Activated naive CD8-positive, alpha-beta T cell treated with anti-CD3 and anti-CD28 coated beads, Interleukin-2, amount 10 ng/mL, durations not matched to agents 7 days and 5 days (primary cell): ENCODE measurements at places on chromosomes 5 and 9. TPM values are rescaled to one million over a fixed set of nuclear protein-coding genes. Genes with fewer than 3 reads are reported as not detected.
A peak's percentile ranks its signal among the peaks of the same experiment; 100 is the strongest.

LCNL1 gene
- total RNA-seq: 0.48 TPM

SPATA31E1 gene
- total RNA-seq: not detected

ASTN2 gene
- 6.0 TPM for total RNA-seq

TMEM171 gene
- 0.31 TPM for total RNA-seq

SLC34A3 gene
- not detected for total RNA-seq

PRRT1B gene
- total RNA-seq: not detected

KIF24 gene
- total RNA-seq: 6.6 TPM

PFN3 gene
- not detected for total RNA-seq

GDA gene
- not detected for total RNA-seq

CCNJL gene
- total RNA-seq: not detected

ABHD17B gene
- 25.6 TPM for total RNA-seq

GRCh38 chr9:16275795-16276624 is 594.5 kb downstream of the BNC2 start:
- DNase-seq: no peak
- H3K27me3 ChIP-seq: no peaks in the 10 kb centered on the region
- no peak overlapping the region for H3K27ac ChIP-seq

DNA sequence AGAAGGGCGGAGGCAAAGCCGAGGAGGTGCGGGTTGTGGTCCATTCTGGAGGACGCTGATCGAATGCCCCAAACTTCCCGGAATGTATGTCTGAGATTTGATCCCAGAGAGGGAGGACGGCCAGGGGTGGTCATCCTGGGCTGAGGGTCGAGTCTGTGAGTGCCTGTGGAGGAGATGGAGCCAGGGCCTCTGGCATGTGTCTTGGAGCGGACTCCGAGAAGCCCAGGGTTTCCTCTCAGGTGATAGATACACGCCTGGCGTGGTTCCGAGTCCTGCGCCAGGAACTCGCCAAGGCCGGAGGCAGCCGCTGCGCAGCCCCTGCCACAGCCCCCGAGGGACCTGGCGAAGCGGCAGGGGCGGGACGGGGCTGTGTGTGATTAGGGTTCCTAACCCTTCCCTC is 363 bp downstream of the ZNF454 start:
- DNase-seq: no peak
- peaks cover 11% of the 10 kb centered on the region for H3K27me3 ChIP-seq
- no peak overlapping the region for H3K4me3 ChIP-seq
- H3K36me3 ChIP-seq: peaks cover 8% of the 10 kb centered on the region
- no peak overlapping the region for H3K27ac ChIP-seq

- no peaks in the 10 kb centered on the region for H3K4me1 ChIP-seq
- H3K36me3 ChIP-seq: no peaks in the 10 kb centered on the region
- no peak overlapping the region for H3K27ac ChIP-seq
- no peak for DNase-seq
Measured at GRCh38 chr9:13804532-13804931, 509.4 kb downstream of the NFIB start.

DNA sequence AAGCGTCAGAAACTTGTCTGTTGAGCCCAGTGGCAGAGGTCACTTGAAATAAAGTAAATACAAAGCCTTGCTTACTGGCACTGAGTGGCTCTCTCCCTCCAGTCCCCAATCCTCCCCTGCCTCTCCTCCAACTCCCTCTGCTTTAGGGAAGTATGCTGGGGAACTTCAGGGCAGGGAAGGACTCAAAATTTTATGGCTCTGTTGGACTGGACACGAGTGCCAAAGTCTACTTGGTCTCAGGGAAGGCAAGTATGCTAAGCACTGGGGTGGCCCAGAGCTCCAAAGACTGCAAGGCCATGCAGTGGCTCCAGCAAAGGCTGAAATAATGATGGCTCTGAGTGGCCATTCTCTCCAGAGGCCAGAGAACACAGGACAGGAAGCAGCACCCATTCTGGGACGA is 9.6 kb downstream of the PLGRKT start:
- peaks cover 6% of the 10 kb centered on the region for H3K4me1 ChIP-seq
- no peak overlapping the region for H3K4me3 ChIP-seq
- no peaks in the 10 kb centered on the region for H3K27me3 ChIP-seq
- no peak overlapping the region for H3K27ac ChIP-seq
- peaks cover 10% of the 10 kb centered on the region for H3K36me3 ChIP-seq

- H3K27ac ChIP-seq: no peak overlapping the region
- peaks cover 12% of the 10 kb centered on the region for H3K4me1 ChIP-seq
- H3K27me3 ChIP-seq: peaks cover 9% of the 10 kb centered on the region
- H3K36me3 ChIP-seq: peaks cover 2% of the 10 kb centered on the region
- DNase-seq: no peak
- no peak overlapping the region for H3K4me3 ChIP-seq
Measured at GRCh38 chr5:79135790-79136553, 24.4 kb downstream of the BHMT start.

GRCh38 chr5:41371738-41372137 is 138.7 kb downstream of the PLCXD3 start:
- no peak overlapping the region for H3K4me3 ChIP-seq
- DNase-seq: no peak
- H3K27me3 ChIP-seq: no peaks in the 10 kb centered on the region
- no peak overlapping the region for H3K27ac ChIP-seq
- H3K4me1 ChIP-seq: no peaks in the 10 kb centered on the region

DNA sequence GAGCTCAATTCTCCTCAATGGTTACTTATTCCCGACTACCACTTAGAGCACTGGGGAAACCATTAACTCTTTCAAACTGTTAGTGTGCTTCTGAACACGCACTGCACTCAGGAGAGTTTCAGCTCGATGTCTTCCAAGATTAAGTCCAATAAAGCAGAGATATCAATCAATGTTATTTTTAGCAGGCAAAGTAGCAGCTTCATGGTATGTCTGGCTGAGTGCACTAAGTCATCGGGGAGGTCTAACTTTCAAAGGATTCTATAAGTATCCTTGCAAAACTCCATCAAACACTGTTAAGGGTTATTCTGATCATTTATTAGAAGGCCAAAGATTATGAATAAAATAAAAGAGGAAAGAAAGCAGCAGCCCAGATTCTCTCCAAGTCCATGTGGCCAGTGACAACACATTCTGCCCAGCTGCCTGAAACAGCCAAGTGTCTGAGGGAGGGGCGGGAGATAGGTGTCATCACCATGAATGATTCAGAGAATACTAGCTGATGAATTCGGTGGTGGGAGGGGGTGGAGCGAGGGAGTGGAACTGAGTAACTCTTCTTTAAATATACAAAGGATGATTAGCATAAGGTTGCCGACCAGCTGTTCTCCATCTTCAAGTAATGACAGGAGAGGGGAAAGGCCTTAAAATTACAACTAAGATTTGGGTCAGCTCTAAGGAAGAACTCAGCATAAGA is 21.3 kb downstream of the NREP start:
- no peak for DNase-seq
- no peak overlapping the region for H3K4me3 ChIP-seq
- no peak overlapping the region for H3K27ac ChIP-seq
- peaks cover 25% of the 10 kb centered on the region for H3K4me1 ChIP-seq

GRCh38 chr9:72390907-72391306 is 25.9 kb upstream of the ZFAND5 start:
- H3K36me3 ChIP-seq: no peaks in the 10 kb centered on the region
- H3K4me1 ChIP-seq: no peaks in the 10 kb centered on the region
- no peak overlapping the region for H3K27ac ChIP-seq
- H3K27me3 ChIP-seq: peaks cover 6% of the 10 kb centered on the region

GRCh38 chr5:58987193-58987592 is 404.3 kb downstream of the RAB3C start:
- no peaks in the 10 kb centered on the region for H3K27me3 ChIP-seq
- peaks cover 45% of the 10 kb centered on the region for H3K36me3 ChIP-seq
- DNase-seq: no peak
- peaks cover 1% of the 10 kb centered on the region for H3K4me1 ChIP-seq

DNA sequence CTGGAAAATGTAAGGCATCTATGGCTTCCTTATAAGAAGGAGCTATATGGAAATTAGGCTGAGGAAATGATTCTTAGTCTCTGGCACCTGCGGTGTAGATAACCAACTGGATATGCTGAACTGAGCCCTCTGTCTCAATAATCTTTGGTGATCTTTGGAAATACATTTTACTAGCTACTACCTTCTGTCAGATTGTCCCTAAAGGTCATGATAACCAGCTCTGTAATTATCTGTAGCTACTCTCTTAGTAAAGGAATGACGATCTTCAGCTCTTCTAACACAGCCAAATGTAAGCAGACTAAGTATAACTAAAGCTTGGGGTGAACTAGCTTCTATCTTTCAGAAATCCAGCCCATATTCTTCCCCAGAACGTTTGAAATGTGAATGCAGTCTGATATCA is 124.9 kb upstream of the GRHPR start:
- no peak overlapping the region for H3K27ac ChIP-seq
- H3K4me3 ChIP-seq: no peak overlapping the region
- H3K36me3 ChIP-seq: peaks cover 19% of the 10 kb centered on the region
- H3K4me1 ChIP-seq: peaks cover 61% of the 10 kb centered on the region
- H3K27me3 ChIP-seq: no peaks in the 10 kb centered on the region

GRCh38 chr9:19445452-19445851 is 36.6 kb downstream of the ACER2 start:
- H3K4me1 ChIP-seq: peaks cover 18% of the 10 kb centered on the region
- H3K27me3 ChIP-seq: no peaks in the 10 kb centered on the region
- DNase-seq: no peak
- H3K27ac ChIP-seq: no peak overlapping the region
- H3K4me3 ChIP-seq: no peak overlapping the region
- peaks cover 4% of the 10 kb centered on the region for H3K36me3 ChIP-seq

GRCh38 chr9:136135326-136136126 is 16.9 kb upstream of the TMEM250 start:
- no peaks in the 10 kb centered on the region for H3K36me3 ChIP-seq
- no peak for DNase-seq
- H3K4me3 ChIP-seq: no peak overlapping the region
- H3K27me3 ChIP-seq: peaks cover 21% of the 10 kb centered on the region

DNA sequence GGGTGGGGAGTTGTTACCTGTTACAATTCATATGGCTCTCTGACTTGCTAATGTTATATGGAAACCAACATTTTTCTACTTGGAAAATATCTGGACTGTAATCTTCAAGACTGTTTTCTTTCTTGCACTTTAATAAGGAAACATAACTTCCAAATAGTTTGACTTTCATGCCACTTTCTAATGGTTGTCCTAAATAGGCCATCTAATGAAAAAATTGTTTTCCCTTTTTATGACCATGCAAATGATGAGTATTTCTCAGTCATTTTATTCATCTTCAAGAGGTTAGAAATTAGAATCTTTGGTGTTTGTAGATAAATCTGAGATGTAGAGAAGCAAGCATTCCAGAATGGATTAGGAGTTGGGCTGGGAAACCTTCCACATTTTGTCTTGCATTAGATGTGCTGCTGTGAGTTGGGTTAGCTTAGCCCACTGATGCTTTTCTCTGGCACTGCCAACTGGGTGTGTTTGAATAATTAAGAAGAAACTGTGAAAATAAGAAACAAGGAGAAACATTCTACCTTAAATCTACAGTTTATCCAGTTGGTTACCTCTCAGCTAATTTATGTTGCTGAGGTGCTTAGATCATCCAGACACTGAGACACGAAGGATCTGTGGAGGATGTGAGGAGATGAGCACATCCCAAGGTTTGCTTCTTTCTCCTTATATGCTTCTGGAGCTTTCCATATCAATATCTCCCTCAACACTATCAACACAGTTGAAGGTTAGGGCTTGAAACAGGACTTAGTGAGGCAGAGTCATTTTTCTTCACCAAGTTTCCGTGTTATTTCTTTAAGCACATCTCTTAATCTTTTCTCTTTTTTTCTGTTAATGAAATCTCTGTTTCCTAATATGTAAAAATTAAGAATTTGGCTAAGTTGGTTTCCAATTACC is 2.7 kb downstream of the RASGRF2 start:
- H3K27ac ChIP-seq: no peak overlapping the region
- H3K4me1 ChIP-seq: peaks cover 45% of the 10 kb centered on the region
- peak overlapping the region; percentile 15 for H3K4me3 ChIP-seq
- H3K27me3 ChIP-seq: no peaks in the 10 kb centered on the region

DNA sequence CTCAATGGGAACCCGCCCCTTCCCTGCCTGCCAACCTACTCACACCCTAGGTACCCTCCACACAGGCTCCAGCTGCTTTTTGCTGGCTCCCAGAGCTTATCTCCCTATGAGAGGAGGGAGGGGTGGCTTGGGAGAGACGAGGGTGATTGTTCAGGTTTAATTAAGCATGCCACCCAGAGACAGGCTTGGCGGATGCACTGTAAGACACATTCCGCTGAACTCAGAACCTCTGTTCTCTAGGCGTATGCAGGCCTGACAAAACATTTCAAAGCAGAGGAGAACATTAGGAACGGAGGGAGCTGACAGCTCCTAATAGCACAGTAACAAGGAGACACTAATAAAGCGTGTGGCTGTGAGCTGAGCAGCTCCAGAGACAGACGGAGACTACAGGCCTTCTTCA is 80.1 kb downstream of the TRIM32 start:
- no peaks in the 10 kb centered on the region for H3K27me3 ChIP-seq
- H3K4me3 ChIP-seq: no peak overlapping the region
- no peaks in the 10 kb centered on the region for H3K36me3 ChIP-seq
- DNase-seq: no peak
- H3K4me1 ChIP-seq: no peaks in the 10 kb centered on the region
